ENCODE measurements at places on chromosomes 12 and 14.
A peak's percentile ranks its signal among the peaks of the same experiment; 100 is the strongest.

DNA sequence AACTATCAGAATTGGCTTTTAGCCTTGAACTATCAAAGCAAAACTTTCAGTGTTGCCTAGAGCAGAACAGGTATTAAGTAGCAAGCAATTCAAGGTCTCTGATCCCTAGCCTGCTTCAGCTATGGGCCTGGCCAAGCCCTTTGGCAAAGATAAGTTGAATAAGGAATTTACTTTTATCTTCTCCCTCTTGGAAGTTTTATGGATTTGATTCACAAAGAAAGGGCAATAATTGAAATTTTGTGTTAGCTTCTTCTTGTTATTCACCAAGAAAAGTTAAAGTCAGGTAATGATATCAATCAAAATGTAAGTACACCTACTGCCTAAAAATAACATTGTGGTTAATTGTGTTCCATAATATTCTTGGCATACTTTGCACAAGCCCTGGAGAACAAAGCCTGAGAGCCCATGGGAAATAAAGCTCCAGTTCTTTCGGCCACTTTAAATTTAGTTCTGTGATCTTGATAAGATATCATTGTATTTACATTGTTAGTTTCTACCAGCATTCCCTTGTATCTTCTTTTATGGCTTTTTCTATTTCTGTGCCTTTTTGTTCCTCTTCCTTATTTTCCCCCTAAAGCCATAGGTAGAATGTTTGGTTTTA is 158.0 kb downstream of the RAD51B start:
- no peak for DNase-seq

GRCh38 chr12:96401076-96401871 is 1.0 kb upstream of the CDK17 start:
- peak; percentile 35 for DNase-seq

DNA sequence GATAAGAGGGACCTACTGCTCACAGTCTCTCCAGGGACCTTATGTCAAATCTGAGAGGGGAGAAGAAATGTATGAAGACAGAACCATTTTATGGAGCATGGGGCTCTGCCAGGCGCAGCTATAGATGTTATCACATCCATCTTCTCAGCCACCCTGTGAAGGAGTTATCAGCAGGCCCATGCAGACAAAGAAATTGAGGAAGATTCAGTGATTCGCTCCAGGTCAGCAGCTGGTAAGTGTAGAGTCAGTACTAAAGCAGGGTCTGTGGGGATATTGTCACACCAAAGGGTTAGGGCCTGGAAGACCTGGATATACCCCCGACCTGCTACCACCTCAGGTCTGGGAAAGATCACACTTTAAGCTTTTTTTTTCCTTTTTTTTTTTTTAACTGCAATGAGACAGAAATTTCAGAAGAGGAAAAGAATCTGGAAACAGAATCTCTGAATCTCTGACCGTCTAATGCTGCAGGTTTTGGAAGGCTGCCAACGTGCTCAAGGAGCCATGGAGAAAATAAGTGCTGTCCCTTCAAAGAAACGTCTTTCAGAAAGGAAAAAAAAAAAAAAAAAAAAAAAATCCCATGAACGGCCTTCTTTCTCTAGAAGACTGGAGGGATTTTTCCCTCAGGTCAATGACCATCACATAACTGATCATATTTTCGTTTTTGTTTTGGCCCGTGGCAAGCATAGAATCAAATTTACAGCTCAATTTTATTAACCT is 73.3 kb upstream of the PLEKHG7 start:
- peak; percentile 40 for DNase-seq

- no peak for DNase-seq
These were observed 68.3 kb upstream of the FICD start for GRCh38 chr12:108446766-108447165.

DNA sequence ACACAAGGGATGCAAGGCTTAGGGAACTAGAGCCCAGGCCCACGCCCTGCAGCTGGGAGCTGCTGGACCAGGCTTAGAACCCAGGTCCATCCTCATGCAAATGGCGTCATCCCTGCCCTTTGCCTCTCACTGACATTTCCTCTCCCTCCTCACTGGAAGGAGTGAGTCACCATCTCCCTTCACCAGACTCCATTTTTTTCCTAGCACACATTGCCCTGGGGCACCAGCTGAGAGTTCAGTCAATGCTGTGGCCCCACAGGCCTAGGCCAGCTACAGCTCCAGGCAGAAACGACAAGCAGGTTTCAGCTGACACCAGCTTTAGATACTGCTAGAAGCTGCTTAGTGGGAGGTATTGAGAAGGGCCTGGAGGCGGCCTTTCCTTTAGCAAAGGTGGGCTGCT is 98.9 kb downstream of the RIMBP2 start:
- no peak for DNase-seq

DNA sequence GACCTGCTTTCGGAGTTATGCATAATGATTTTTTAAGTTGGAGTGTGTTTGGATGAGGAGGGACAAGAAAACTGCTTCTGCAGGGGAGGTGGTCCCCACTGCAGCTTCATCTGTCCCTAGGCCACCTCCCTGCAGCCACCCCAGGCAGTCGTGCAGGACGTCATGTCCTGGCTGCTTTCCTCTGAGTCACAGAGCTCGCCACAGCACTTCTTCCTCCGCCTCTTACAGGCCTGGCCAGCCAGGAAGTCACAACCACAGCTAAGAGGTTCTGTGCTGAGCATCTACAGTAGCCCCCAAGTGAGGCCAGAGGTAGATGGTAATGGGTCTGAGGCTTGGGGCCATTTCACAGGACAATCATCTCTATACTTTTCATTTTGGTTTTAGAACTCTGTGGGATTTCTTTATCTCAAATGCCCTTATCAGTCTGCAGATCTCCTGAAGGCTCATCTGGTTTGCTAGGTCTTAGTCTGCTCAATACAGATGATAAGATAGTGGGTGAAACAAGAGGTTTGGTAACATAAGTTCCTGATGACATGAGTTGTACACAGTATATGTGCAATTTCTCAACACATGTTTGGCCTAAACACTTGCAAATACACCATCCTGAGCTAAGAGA is 106.4 kb downstream of the ARF6 start:
- peak; percentile 81 for DNase-seq

GRCh38 chr12:105281694-105282049 is 45.7 kb upstream of the APPL2 start:
- DNase-seq: no peak

- DNase-seq: no peak
These were observed 283 bp downstream of the VIPAS39 start for GRCh38 chr14:77457115-77457521.

DNA sequence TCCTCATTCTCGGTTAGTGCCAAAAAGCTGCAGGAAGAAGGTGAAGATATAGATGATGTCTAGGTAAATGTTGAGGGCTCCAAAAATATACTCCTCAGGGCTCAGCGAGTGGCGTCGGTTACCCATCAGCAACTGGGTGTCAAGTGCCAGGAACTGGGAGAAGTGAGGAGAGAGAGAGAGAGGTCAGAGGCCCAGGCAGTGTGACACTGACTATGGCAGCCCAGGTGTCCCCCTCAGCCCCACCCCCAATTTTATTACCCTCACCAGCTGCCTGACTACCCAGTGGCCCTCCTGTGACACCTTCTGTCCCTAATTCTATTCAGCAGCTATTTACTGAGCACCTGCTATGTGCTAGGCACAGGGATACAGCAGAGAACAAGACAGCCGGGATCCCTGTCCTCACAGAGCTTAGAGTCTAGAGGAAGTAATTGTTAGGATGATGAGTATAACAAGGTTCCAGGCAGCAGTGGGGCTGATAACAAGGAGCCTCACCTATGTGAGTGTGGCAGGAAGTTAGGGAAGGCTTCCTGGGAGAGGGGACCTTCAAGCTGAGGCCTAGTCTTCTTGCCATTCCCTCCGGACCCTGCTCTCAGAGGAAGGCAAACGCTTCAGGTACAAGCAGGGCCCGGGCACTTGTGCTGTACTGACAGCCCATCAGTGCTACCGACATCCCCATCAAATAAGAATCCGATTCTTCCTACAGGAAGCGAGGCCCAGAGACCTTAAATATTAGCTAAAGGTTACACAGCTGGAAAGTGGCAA is 27.8 kb upstream of the BCDIN3D start:
- DNase-seq: no peak

GRCh38 chr14:101480747-101481530 is 80.4 kb upstream of the DIO3 start:
- peak; percentile 16 for DNase-seq

- no peak for DNase-seq
These were observed 9.3 kb upstream of the TMEM121 start for GRCh38 chr14:105517096-105517495.

- DNase-seq: no peak
These were observed 57.2 kb upstream of the CISTR start for GRCh38 chr12:53809005-53809404.

GRCh38 chr14:92041203-92041602 is 1.3 kb upstream of the TRIP11 start:
- no peak for DNase-seq

GRCh38 chr12:26331960-26332359 is 136.6 kb downstream of the SSPN start:
- no peak for DNase-seq

- DNase-seq: no peak
These were observed 127.7 kb downstream of the SPTSSA start for GRCh38 chr14:34334329-34334728.

GRCh38 chr12:113021500-113021899 is 35.0 kb upstream of the DTX1 start:
- DNase-seq: no peak

GRCh38 chr12:1006255-1006654 is 15.2 kb downstream of the ERC1 start:
- no peak for DNase-seq

DNA sequence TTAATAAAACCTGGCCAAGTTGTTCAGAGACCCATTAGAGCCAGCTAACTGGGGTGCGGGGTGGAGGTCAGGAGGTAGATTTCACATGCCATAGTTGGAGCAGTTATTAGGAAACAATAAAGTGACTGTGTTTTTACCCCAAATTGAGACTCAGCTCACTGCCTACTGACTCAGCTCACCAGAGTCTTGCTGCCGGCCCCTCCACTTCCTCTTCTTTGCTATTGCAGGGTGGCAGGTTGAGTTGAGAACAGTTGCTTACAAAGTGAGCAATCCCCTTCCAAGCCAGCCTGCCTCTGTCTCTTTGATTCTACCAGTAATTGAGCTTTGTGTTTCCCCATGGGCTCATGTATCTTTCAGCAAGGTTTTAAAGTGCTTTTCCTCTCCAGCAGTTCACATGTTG is 12.9 kb downstream of the ST8SIA1 start:
- no peak for DNase-seq

DNA sequence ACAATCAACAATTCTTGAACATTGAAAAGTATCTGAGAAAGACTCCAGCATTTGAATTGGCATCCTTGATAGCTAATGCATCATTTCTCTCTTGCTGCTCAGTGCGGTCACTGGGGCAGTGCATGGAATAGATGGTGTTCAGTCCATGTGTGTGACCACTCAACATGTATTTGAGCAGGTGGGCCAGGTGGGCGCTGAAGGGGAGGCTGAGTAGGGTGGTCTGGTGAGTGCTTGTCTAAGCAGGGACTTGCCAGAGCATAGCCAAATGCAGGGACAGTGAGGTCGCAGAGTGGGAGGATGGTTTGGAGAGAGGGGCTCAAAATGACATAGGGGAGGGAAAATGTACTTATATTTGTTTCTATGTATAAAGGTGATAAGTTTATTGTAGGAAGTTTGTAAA is 409.0 kb downstream of the TMEM121 start:
- DNase-seq: no peak

- DNase-seq: no peak
These were observed 82.4 kb downstream of the SLC25A21 start for GRCh38 chr14:37090026-37090425.

DNA sequence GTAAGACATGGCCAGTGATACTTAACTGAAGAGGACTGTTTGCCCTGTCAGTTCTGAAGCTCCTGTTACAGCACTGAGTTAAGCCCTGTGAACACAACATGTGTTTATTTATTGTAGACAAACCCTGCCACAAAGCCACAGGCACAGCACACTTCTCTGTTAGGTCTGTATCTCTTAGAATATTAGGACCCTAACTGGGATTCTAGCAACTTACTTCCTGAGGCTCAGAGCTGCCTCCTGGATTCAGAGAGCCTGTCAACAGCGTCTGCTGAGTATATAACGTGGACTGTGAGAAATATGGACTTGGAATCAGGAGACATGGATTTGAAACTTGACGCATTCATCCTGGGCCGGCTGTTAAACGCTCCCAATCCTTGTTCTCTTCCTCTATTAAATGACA is 135.0 kb upstream of the HIF1A start:
- DNase-seq: no peak

DNA sequence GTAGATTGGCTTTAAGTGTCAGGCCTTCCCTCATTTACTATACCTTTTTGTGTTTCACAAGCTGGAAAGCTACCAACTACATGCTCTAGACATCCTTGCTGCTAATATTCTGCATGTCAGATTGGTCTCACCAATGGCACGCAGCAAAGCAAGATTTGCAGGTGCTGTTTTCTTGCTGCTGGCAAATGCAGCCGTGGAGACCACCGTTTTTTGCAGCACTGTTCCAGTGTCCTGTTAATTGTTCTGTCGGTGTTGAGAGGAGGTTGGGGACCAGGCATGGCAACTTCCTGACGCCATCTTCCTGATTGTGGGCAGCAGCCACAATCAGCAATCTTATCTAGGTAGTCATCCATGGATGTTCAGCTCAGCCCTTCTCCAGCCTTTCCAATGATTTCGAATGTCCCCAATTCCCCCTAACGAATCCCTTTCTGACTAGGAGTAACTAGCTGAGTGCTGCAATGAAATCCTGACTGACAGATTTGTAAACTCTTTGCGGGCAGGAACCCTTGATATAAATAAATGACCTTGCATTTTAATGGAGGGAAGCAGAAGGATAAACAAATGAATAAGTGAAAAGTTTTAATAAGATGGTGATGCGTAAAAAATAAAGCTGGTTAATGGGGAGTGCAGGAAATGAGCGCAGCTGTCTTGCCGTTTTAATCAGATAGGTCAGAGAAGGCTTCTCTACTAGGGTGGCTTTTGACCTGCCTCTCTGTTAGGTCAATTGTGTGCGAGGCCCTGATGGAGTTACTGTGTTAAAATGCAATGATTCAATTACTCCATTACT is 574 bp upstream of the CRADD start:
- DNase-seq: no peak

DNA sequence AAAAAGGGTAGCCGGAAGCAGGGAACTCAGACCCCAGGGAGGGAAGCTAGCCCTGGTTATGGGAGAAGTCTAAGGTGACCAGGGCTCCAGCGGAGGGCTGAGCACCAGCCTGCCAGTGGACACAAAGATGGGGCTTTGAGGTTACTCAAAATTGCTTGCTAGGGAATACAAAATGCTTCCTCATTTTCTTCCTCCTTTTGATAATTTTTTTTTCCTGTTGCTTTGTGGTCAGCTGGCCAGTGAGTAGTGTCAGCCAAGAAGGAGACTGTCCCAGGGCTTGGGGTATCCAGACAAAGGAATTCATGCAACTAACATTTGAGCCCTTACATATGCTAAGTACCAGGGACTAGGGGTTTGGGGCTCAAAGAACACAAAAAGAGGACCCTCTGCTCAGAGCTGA is 206.2 kb downstream of the PPM1H start:
- no peak for DNase-seq

DNA sequence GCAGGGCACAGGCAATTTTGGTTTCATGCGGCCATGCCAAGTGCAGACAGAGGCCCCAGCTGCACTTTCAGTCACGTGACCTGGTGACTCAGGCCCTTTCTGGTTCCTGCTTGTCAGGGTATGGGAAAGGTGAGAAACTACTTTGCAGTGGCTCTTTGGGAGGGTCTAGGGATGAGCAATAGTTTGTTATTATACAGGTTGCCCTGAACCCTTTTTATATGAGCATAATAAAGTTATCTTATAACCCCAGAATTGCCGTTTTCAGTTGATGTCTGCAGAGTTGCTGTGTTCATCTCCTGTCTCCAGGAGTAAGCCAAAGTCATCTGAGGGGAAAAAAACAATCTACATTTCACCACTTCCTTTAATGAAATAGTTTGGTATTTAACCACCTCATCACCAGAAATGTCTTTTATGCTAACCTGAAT is 30.9 kb upstream of the EMP1 start:
- DNase-seq: peak; percentile 61

- peak; percentile 49 for DNase-seq
These were observed 142.3 kb upstream of the TMCC3 start for GRCh38 chr12:94792693-94793092.
